Fibroblast of gingiva (primary cell): ENCODE measurements at places on chromosomes 12 and 14.

- DNase-seq: no peak
Measured at GRCh38 chr14:89793367-89793716, 161.2 kb downstream of the EFCAB11 start.

- DNase-seq: no peak
Measured at GRCh38 chr14:21384494-21384851, 654 bp upstream of the SUPT16H start.

DNA sequence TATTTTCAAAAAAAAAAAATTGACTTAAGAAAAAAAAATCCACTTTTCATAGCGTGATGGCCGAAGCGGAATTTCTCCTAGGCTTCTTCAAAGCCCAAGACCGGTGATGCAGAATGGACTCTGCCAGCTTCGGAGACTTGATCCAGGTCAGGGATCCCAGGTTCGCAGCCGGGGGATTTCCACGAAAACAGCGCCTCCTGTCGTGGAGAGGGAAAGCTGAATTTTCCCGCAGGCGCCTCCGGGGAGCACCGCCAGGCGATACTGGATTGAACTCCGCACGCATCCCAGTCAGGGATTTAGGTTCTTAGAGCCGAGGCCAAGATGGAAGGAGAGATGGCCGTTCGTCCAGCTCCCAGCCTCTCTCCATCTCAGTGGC lies 2.1 kb downstream of the TTC6 start:
- DNase-seq: no peak

GRCh38 chr12:4820971-4821370 lies 88.7 kb upstream of the KCNA1 start:
- no peak for DNase-seq
